ENCODE measurements at places on chromosomes 11 and 22. TPM values are rescaled to one million over a fixed set of nuclear protein-coding genes. Genes with fewer than 3 reads are reported as not detected.

DNA sequence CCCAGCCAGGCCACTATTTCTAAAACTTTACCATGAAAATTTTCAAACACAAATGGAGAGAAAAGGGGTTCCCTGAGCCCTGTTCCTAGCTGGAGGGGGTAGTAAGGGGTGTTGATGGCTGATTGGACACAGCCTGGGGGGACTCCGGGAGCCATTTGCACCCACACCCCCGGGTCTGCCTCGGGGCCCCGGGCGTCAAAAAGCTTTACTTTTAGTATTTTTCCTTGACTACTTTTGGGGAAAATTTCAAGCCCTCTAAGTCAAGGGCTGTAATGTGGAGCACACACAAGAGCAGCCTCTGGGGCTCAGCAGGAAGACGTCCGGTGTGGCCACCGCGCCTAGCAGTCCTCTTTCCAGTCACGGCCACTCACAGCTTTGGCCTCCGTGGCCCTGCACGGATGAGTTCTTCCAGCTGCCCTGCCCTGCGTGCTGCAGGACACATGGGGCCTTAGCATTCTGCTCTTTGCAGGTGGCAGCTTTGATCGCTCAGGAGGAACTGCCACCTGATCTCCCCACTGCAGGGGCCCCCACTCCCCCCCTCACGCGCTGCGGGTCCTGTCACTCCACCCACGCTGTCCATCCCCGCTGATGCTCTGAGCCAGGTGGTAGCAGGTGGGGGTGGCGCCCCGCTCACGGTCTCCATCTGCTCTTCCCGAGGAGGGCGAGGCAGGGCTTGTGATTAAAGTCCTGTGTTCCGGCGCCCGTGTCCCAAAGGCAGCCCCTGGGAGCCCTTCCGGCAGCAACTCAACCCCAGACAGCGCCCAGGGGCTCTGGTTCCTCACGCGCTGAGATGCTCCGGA is 14.4 kb downstream of the RNH1 start:
- no peak for DNase-seq

- no peak for DNase-seq
Observed at GRCh38 chr11:28903716-28904115, 795.5 kb downstream of the METTL15 start.

DNA sequence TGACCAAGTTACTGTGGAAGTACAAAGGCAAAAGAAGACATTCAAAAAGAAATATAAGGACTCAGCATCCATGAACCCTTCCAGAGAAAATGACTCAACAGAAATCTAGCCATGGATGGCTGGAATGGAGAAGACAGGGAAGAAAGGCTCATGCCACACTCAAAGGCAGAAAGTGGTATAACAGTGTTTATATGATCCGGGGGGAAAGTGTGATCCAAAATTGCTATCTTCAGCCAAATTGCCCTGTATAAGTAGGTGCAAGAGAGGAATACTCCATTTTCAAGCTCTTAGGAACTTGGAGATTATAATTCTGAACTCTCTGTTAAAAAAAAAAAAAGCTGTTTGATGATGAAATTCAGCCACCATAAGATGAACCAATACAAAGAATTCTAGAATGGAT is 81.8 kb upstream of the TENM4 start:
- DNase-seq: no peak

Gene AGBL2
- 45.6 TPM for total RNA-seq

- no peak for DNase-seq
Observed at GRCh38 chr11:126834573-126834972, 166.0 kb downstream of the KIRREL3 start.

DNA sequence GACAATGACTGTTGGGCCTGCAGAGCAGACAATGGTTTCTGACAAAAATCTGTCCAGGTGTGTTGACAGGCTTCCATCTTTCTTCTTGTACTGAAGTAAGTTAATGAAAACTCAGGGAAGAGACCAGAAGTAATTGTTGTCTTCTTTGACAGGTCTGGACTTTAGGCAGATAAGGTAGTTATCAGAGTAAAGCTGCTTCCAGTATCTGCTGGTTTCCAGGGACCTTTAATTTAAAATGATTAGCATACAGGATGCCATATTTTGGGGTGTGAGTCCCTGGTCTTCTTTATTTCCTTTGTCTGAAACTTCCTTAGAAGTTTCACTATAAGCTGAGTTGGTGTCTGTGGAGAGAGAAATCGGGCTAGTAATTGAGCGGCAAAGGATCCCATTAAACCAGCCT is 1.4 kb downstream of the TMX2 start:
- no peak for DNase-seq

DNA sequence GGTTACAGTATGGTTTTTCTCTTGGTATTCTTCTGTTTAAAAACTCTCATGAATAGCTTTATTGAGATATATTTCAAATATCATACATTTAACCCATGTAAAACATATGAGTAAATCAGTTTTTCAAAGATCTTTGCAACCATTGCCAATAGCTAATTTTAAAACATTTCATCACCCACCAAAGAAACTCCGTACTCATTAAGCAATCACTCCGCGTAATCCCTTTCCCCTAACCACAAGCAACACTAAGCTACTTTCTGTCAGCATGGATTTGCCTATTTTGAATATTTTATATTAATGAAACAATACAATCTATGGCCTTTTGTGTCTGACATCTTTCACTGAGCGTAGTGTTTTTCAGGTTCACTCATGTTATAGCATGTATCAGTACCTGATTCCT is 697.9 kb upstream of the ANO5 start:
- no peak for DNase-seq

Gene PC
- 7.1 TPM for total RNA-seq

GRCh38 chr11:28582506-28582905 is 474.3 kb downstream of the METTL15 start:
- DNase-seq: no peak

GRCh38 chr22:20610243-20610686 is 102.9 kb downstream of the MED15 start:
- DNase-seq: no peak

- no peak for DNase-seq
Observed at GRCh38 chr22:31179345-31179744, 19.4 kb downstream of the RNF185 start.

DNA sequence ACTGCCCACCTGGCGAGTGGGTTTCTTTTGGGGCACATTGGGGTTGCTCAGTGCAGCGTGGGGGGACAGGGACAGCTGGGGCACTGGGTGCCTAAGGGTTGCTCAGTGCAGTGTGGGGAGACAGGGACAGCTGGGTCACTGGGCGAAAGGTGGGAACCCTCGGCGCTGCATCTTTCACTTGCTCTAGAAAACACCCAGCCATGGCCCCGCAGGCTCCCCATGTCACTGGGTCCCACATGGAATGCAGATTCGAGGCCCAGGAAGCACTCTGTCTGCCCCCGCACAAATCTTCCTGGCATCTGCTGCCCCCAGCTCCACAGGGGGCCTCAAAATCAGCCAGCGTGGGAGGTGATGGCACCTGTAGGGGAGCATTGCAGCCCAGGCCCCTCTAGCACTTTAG is 229.3 kb downstream of the BRD1 start:
- no peak for DNase-seq

DNA sequence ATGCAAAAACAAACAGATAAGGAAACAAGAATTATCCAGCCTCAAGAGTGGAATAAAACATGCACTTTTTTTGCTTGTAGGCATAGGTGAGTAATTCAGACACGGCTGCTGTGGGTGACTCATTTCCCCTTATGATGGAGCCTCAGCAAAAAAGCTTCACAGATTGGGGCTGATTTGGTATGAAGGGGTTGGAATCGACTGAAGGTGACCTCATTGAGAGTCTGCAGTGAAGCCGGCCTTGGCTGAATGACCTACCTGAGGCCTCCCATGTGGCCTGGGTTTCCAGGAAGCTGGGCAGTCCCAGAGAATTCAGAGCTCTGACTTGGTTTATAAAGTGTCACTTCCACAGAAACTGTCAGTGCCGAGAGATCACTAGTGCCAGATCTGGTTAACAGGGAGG is 34.2 kb upstream of the VPREB1 start:
- no peak for DNase-seq

- DNase-seq: no peak
Observed at GRCh38 chr11:28223577-28223976, 115.4 kb downstream of the METTL15 start.

Gene IPO7
- 188 TPM for total RNA-seq

GRCh38 chr11:109994907-109995306 is 98.3 kb upstream of the ZC3H12C start:
- no peak for DNase-seq

DNA sequence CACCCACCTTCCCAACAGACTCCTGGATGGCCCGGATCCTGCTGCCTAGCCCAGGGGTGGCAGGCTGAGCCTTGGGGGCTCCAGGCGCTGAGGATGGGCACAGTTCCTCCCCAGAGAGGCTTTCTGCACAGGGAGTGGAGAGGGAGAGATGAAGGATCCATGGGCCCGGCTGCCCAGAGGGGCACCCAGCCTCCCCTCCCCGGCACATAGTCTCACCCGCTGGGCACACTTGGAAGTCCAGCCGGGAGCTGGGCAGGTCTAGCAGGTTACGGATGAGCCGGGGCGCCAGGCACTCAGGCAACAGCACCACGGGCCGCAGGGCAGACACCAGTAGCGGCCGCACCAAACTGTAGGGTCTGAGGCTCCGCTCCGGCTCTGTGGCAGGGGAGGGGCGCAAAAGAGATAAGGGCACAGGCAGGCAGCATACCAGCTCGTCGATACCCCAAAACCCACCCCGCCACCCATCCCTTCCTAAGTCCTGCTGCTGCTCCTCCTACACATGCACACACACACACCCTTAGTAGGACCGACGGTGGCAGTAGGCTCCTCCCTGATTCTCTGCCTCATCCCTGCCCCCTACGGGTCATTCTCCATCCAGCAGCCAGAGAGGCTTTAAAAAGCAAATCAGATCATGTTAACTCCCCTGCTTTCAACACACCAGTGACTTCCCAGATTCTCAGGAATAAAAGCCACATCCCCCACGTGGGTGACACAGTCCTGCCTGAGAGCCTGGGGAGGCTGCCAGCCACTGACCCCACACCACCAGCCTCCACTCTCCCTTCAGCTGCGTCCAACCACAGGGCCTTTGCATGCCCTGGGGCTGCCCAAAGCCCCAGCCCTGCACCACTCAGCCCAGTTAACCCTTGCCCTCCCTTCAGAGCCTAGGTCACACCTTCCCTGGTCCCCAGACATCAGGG is 6.5 kb upstream of the MFNG start:
- no peak for DNase-seq

GRCh38 chr22:48872271-48873190 is 955.1 kb downstream of the BRD1 start:
- no peak for DNase-seq

- DNase-seq: no peak
Observed at GRCh38 chr11:45853332-45854219, 6.3 kb downstream of the CRY2 start.

Gene OR51B4
- total RNA-seq: not detected

Gene SLC22A8
- total RNA-seq: not detected

GRCh38 chr11:74011360-74012073 is 2.6 kb upstream of the UCP3 start:
- DNase-seq: no peak

- peak; percentile 10 for DNase-seq
Observed at GRCh38 chr11:44774731-44775130, 48.0 kb downstream of the TSPAN18 start.

Gene MOV10L1
- total RNA-seq: not detected

DNA sequence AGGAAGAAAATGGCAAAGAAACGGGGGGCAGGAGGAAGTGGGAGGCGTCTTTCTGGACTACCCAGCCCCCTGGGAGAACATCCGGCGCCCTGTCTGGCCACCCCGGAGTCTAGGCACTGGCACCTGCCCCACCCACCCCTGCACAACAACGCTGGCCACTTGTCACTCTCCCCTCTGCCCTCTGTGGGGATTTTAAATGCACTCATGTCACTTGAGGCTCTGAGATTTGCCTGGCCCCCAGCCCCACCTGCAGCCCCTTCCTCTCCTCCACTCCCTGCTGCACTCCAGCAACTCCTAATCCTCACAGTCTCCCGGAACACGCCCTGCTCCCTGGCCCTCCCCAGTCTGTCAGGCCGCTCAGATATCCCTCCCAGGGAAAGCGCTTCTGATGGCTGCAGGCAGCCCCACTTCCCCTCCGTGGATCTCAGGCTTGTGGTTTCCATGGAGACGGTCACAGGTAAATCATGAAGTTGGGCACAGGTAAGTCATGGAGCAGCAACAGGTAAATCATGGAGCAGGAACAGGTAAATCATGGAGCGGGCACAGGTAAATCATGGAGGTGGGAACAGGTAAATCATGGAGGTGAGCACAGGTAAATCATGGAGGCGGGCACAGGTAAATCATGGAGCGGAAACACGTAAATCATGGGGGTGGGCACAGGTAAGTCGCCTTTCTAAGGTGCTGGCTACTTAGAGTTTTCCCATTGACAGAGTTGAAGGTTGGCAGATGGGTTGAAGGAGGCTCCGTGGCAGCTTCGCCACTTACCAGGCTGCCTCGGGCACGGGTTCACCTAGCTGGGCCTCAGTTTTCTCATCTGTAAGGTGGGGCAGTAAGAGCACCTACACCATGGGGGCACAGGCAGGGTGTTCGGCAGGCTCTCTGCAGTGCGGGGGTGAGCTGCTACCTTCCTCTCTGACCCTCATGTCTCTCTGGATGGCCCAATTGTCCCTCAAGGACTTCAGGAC is 79.0 kb upstream of the SHISAL1 start:
- no peak for DNase-seq

DNA sequence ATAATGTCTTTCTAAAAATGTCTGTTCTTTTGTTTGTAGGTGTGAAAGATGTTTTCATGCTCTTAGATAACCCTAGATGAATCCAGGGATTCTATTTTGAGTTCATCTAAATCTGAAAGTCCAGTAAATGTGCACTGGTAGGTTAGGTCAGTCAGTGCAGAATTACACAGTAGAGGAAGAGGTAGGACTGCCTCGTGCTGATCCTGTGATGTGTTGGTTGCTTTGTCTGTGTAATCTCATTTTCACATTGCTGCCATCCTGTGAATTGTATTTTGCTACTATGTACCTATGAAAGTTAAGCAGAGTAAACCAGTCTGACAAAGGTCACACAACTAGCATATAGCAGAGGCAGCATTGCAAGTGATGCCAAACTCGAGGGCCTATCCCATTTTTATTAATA is 36.5 kb downstream of the ATXN10 start:
- no peak for DNase-seq

DNA sequence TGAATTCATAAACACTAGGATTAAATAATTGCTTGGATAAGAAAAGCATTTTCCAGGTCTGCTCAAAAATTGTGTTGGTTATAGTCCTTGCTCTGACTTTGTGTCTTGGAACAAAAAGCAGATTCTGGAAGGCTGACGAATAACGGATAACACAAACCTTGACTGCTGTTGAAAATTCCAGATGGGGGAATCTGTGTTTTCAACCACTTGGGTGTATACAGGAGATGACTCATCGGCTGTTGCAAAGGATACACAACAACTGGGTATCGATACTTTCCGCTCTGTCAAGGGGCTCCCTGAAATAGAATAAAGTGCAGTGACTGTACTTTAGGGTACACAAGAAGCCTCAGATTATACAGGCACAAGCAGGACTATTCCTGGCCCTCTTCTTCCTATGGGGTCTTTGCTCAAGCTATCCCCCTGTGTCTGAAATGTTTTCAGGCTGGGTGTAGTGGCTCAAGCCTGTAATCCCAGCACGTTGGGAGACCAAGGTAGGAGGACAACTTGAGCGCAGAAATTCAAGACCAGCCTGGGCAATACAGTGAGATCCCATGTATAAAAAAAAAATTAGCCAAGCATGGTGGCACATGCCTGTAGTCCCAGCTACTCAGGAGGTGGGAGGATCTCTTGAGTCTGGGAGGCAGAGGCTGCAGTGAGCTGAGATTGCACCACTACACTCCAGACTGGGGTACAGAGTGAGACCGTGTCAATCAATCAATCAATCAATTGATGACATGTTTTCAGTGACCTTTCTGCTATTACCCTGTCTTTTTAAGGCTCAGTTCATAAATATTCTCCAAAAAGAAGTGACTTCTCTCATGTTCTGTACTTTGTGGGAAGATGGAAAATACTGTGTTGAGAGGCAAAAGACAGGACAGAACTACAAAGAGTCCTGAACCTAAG is 48.6 kb upstream of the UCP3 start:
- DNase-seq: no peak

Gene PATZ1
- total RNA-seq: 38.8 TPM
